Endothelial cell of coronary artery (primary cell): ENCODE measurements at places on chromosomes 7 and 10. TPM values are rescaled to one million over a fixed set of nuclear protein-coding genes. Genes with fewer than 3 reads are reported as not detected.

Gene ITGB1
- total RNA-seq, result 1,430 and 2,105 TPM in 2 replicates

Gene MRPS17
- total RNA-seq, result 20.4 and 26.9 TPM in 2 replicates

Gene EMX2
- total RNA-seq, result under 0.01 TPM in 1 of 2 replicates, not detected in the other

Gene OR2A1
- under 0.01 TPM in 1 of 2 replicates, not detected in the other for total RNA-seq

Gene LRIT1
- total RNA-seq, result not detected in 2 replicates

Gene C10orf90
- not detected in 2 replicates for total RNA-seq

Gene LOXL4
- 0.81 and 2.4 TPM in 2 replicates for total RNA-seq

Gene SMO
- total RNA-seq, result 7.7 and 8.8 TPM in 2 replicates

Gene VIPR2
- not detected in 2 replicates for total RNA-seq

Gene CALN1
- not detected in 2 replicates for total RNA-seq

Gene PSD
- total RNA-seq, result 0.09 and 0.28 TPM in 2 replicates
